ENCODE measurements at places on chromosomes 2 and 18.

DNA sequence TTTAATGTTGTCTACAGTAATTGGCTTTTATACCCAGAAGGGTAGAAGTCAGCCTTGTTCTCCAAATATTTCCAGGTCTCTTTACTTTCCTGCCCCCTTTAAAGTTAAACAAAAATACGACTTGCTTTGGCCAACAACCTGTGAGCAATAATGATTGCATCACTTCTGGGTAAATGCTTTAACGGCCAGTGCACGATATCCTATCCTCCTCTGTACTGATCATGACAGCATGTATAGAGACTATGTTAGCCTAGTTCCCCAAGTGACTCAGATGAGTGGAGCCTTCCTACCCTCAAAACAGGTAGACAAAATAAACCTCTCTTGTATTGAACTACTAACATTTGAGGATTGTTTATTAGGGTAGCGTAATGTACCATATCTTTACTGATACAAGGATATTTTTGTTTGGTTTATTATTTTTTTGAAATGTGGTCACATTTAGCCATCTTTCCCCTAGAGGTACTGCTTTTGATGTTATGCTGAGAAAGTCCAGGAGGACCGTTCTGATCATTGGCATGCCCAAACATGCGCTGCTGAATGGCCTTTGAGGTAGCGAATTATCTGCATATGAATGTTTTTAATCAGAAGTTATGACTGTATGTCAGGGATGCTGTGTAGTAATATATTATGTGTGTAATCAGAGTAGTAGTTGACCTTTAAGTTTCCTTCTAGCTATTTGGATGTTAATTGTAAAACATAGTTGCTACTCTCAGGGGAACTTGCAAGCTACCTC is 262.6 kb upstream of the DCC start:
- DNase-seq: no peak

- DNase-seq: no peak
Observed at GRCh38 chr2:120958623-120959366, 223.1 kb downstream of the GLI2 start.

- DNase-seq: no peak
Observed at GRCh38 chr2:168587307-168587706, 131.2 kb downstream of the CERS6 start.

DNA sequence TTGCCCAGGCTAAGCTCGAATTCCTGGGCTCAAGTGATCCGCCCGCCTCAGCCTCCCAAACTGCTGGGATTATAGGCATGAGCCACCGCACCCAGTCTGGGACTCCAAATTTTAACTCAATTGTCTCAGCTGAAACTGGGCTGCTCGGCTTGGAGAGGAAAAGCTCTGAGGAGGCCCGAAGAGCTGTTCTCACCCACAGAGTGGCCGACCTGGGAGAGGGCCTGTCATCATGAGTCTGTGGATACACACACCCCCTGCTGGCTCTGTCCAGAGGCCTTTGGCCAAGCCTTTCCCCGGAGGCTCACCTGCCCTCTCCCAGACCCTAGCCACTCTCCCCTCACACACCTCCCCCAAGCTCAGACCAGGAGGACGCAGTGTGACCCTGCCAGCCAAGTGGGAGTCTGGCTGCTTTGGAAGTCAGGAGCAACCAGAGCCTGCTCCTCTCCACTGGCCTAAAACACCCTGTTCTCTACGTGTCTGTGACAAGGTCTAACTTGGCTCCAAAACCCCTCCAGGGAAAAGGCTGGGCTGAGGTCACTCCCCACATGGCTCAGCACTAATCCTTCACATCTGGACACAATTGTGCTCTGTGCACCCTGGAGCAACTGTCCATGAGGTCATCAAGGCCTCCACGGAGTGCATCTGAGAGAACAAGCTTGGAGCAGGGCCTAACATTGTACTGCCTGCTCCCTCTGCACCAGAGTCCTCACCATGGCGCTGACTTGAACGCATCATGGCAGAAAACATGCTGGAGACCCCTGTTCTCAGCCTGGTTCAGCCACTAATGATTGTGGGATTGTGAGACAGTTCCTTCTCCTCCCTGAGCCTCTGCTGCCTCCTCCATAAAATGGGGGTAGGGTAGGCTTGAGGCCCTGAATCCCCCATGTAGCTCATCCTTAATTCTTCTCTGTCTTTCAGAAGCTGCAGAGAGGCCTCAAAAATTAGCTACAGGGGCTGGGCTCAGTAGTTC is 49.9 kb upstream of the RAB6C start:
- DNase-seq: no peak

DNA sequence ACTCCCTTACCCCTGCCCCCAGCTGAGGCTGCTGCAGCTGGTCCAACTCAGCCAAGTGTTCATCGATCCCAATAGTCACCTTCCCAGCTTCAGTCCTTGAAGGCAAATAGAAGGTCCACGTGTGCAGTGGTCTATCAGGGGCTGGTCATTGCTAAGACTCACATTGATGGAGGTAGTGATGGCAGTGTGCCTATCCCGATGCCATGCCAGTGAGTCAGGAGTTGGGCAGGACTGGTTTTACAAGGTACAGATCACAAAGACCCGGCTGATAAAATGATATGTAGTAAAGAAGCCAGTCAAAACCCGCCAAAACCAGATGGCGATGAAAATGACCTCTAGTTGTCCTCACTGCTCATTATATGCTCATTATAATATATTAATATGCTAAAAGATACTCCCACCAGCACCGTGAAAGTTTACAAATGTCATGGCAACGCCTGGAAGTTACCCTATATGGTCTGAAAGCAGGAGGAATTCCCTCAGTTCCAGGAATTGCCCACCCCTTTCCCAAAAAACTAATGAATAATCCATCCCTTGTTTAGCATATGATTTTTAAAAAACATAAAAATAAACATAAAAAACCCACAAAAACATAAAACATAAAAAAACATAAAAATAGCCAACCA is 2.9 kb upstream of the C2orf80 start:
- DNase-seq: no peak

DNA sequence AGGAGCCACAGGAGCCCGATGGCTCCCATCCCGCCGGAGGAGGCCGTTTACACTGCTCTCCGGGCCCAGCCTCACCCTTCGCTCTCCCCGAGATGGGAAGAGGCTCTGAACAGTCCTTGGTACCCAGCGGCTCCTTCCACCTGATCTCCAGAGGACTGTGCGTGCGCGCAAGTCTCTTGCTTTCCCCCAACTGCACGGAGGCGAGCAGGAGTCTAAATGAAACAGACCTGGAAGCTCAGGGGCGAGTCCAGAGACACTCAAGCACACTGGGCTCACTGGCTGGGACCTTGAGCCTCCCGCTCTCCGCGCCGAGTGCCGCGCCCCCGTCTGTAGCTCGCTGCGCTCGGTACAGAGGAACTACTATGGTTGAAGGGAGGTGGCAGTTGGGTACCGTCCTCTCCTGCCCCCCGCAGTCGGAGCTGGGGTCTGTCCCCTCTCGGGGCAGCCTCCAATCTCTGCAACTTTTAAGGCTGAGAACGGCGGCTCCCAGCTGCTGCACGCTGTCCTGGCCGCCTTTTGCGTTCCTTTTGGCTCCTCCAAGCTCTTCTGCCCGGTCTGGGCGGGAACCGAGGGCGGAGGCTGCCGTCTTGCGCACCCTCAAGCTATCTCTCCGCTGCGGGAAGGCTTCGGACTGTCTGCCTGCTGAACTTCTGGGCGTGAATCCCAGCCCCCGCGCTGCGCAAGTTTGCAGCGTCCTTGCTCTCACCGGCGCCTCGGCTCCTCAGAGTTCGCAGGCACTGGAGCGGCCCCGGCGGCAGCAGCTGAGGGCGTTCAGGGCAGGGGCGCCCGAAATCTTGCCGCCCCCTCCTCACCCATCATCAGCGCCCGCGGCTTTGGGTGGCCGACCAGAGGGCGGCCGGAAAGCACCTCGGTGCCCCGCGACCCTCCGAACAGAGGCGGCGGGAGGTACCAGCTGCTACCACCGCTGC is 491 bp downstream of the ALK start:
- DNase-seq: peak; percentile 35

GRCh38 chr18:60826346-60826745 is 453.8 kb upstream of the MC4R start:
- no peak for DNase-seq

- DNase-seq: peak; percentile 77
Observed at GRCh38 chr18:7177116-7177744, 53.7 kb upstream of the LRRC30 start.

DNA sequence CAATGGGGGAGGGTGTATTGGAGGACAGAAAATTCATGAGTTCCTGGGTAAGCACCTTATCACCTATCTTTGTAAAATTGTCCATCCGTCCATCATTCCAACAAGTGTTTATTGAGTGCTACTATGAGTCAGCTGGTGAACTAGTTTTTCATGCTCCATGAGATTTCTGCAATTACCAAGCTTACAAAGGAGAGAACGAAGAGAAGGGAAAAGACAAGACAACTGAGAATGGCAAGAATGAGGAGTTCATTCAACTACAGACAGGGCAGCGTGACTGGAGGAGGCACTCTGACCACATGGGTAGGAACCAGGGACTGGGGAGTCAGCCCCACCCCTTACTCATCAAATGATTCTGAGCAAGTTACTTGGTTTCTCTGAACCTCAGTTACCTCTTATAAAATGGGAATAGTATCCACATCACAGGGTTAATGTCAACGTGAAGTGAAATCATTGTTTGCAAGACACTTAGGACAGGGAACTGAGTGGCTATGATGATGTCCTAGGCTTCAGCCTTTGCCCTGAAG is 18.6 kb upstream of the TXNDC2 start:
- DNase-seq: no peak

DNA sequence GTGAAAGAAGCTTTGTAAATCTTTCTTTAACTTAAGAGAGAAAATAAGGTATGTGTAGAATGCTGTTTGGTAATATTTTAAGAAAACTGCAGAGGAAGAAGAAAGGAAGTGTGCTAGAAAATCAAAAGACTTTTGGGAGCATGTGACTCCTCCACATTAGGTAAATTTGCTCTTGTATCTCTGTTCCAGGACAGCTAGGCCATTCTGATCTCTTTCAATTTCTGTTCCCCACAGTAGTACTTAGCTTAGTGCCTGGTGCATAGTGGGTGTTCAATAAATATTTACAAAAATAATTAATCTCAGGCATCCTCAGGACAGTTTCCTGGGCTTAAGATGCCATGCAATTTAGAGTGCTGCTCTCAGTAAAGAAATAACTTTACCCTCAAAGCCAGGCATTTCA is 105.0 kb downstream of the GPD2 start:
- no peak for DNase-seq

DNA sequence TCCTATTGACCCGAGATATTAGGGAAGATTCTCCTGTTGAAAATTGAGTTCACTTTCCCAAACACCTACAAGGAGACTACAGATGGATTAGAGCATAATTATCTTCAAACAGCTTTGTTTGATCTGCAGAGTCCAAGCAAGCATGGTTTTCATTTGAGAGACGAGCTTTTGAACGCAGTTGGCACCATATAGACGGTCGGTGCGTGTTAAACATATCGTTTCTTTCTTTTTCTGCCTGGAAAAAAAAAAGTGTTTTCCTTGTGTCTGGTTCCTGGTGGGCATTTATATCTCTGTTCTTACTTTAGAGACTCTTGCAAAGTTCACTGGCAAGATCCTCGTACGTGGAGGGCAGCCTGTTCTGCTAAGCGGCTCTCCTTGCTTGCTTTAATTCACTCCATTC is 248.9 kb downstream of the TMEM182 start:
- no peak for DNase-seq

DNA sequence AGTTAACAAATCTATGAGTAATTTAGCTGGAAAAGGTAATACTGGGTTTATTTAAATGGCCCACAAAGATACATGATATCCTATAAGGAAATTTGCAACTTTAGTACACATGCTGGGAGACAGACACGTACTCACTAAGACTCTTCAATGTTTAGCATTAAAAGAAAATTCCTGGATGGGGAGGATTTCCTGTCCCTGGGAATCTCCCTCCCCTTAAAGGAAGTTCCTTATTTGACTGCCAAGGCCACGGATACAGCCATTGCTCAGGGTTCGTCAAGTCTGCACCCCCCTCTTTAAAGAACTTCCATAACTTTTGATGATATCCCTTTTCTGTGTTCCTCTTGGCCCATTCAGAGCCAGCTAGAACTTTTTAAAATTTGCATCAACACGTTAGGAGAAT is 267.6 kb downstream of the CD226 start:
- DNase-seq: no peak

DNA sequence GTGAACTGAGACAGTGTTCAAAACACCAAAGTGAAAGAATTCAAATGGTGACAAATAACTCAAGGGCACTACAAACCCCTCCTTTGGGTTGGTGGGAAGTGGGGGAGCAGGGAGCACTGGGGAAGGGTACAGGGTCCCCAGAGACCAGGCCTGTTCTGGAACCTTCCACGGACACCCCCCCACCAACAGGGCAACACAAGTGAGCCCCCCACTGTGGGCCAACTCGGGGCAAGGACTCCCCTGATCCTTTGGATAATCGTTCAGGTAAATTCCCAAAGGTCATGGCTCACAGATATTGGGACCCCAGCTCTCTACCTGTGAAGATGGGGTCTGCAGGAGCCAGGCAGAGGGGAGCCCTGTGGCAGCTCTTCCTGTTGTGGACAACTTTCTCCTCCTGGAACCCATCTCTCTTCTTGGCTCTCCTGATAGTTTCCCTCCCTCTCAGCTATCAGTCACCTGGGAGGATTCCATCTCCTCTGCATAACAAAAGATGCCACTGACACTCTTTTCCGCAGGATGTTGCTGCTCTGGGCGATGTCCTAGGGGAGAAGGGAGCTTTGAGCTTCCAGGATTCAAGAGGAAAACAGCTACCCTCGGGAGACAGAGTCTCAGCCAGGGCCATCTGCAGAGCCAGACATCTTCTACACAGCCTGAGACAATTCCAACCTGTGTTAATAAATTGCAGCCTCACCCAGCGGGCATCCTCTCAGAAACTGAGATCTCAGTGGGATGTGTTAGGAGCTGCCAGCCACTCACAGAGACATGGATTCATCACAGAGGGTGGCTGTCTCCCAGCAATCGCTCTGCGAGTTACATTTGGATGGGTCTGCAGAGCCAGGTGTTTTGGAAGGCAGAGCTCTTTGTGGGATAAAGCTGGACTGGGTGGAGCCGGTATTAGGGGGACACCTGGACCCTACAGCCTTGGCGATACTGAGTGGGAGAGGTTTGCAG is 35.4 kb downstream of the MBP start:
- DNase-seq: no peak

DNA sequence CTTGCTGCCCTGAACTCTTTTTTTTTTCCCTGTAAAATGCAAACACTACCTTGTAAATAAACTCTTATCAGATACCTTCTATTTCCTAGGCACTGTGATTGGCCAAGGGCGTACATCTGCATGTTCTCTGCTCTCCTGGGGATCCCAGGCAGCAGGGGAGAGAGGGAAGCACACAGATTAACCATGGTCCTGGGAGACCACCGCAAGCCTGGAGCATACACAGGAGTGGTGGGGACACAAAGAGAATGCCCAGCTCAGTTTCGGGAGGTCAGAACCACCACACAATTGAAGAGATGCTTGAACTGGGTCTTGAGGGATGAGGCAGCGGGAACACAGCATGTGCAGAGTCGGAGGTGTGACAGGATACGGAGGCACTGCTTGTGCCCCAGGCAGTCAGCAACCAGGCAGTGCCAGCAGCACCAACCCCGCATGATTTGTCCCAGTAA is 2.1 kb downstream of the GREB1 start:
- no peak for DNase-seq

- DNase-seq: no peak
Observed at GRCh38 chr2:27033253-27033852, 588 bp downstream of the TMEM214 start.

Data from D341Med (cell line).